NCI-H1694 (cell line): ENCODE measurements at places on chromosomes 4 and X.

DNA sequence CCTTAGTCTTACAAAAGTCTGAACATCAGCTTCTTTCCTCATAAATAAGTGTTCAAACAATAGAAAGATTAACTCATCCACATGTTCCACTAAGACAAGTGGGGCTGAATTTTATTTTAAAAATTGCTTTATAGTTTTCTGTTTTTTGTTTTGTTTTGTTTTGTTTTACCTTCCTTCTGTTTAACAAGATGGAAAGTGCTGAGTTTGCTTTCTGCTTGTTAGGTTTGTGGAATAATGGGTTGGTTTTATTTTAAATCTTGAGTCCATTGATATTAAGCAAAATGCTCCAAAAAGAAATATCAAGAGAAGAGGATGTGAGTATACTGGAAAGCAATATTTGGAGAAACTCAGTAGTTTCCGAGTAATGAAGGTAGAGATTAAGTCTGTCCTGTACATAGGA is 458.7 kb downstream of the FAT4 start:
- no peak for DNase-seq

DNA sequence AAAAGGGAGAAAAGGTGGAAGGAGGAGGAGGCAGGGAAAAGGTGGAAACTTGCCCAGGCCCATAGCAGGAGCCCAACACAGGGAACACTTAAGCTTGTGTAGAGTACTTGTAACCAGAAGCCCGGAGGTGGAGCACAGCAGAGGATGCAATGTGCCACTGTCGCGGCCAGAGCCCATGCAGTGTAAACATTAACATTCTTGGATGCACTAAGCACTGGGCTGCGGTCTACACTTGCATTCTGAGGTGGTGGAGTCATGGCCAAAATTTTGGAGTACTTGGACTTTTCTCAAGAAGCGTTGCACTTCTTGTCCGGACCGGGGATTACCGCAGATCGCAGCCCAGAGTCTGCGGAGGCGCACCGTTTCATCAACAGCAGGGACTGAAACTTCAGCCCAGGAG is 4.5 kb upstream of the RHOXF1 start:
- DNase-seq, result no peak

DNA sequence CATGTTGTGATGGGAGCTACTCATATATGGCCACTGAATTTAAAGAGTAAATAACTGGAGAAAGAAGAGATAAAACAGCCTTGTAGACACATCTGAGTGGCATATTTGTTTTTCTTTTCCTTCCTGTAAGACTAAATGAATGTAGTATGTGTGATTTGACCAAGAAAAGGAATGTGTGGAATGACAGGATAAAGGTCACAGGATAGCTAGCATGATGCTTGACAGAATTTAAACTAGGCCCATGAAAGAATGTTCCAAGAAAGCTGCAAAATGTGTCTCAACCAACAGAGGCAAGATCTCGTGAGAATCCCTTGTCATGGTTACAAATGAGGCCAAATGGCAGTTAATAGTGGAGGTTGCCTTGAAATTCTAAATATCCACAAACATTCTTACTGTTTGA is 137.0 kb downstream of the KCNIP4 start:
- no peak for DNase-seq

- DNase-seq, result no peak
Measured at GRCh38 chr4:6341696-6342095, 72.0 kb downstream of the WFS1 start.

GRCh38 chr4:104211657-104212056 is 283.0 kb downstream of the CXXC4 start:
- DNase-seq, result no peak

DNA sequence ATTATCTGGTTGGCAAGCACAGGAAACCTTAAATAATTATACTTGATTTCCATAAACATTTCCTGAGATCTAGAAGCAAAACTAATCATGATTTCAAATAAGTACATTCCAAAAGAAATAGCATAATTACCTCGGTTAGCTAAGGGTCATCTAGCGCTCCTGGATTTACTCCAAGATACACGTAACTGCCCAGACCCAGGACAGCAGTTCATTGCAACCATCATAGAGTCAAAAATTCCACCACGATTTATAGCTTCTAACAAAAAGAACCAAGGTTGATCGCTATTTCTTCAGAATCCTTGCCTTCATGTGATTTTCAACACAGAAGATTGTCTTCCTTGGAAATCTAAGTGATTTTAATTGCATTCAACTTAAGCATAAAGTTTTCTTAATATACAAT is 1235.5 kb upstream of the TENM3 start:
- DNase-seq, result no peak
